Putamen (tissue), 1 donor: ENCODE measurements at places on chromosomes 4 and X.

DNA sequence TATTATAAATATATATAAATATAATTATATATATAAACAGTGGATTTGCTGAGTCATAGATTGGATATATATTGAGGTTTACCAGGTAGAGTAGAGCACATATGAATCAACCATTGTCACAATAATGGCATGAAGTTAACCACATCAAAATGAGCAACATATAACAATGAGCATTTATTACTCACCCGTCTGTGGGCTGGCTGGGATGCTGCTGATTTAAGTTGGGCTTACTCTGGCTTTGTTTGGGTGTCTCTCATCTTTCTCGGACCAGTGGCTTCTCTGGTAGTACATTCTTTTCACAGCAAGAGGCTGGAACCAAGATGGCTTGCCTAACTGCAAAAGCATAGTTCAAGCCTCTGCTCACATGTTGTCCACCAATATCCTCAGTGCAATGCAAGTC is 111.7 kb upstream of the TAPT1 start:
- no peak for DNase-seq

DNA sequence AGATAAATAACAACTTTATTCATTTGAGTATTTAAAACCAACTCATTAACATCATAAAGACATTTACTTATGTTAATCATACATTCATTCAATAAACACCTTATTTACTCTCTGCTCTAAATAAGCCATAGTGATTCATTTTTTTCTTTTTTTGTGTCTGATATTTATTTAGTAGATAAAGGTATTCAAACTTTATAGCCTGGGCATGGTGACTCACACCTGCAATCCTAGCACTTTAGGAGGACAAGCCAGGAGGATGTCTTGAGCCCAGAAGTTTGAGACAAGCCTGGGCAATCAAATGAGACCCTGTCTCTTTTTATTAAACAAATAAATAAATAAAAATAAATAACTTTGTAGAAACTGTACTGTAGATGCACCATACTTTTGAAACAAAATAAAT is 771.3 kb upstream of the PCDH7 start:
- DNase-seq, result no peak

- no peak for DNase-seq
Measured at GRCh38 chr4:167339781-167340180, 105.5 kb upstream of the SPOCK3 start.

- DNase-seq, result peak; percentile 12
Measured at GRCh38 chrX:51641421-51642021, 22.8 kb upstream of the CENPVL3 start.

DNA sequence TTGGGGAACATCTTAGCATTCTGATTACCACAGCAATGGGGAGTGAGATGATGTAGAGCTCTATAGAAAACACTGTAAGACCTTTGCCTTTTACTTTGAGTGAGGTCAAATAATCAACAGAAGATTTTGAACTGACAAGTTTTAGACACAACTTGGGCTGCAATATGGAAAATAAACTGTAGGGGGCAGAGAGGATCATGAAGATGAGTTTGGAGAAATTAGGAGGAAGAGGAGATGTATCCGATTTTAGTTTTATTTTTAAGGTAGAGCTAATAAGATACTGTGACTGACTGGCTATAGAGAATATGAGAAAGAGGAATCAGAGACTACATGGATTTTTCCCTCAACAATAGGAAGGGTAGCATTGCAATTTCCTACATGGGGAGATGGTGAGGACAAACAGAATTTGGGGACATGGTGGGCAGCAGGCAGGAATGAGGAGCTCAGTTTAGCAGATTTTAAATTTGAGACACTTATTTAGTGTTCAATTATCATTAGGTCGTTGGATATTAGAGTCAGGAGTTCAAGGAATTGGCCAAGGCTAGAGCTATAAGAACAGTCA is 563.1 kb downstream of the INPP4B start:
- no peak for DNase-seq

GRCh38 chr4:177239477-177239876 is 70.2 kb upstream of the NEIL3 start:
- DNase-seq, result no peak

DNA sequence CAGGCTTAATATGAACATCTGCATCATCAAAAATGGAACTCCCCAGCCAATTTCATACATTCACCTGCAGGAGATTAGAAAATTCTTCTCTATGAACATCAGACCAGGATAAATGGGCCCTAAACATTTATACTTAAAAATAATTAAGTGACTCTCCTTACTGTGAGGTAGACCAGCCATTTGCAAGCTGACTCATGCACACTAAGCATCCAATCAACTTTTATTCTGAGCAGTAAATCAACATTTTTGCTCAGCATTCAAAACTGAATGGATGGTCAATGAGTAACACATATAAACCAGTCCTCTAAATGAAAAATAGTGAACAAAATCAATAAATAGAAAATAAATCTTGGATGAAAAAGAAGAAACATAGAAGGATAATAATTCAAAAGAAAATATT is 19.9 kb upstream of the PCDH10 start:
- DNase-seq, result no peak

DNA sequence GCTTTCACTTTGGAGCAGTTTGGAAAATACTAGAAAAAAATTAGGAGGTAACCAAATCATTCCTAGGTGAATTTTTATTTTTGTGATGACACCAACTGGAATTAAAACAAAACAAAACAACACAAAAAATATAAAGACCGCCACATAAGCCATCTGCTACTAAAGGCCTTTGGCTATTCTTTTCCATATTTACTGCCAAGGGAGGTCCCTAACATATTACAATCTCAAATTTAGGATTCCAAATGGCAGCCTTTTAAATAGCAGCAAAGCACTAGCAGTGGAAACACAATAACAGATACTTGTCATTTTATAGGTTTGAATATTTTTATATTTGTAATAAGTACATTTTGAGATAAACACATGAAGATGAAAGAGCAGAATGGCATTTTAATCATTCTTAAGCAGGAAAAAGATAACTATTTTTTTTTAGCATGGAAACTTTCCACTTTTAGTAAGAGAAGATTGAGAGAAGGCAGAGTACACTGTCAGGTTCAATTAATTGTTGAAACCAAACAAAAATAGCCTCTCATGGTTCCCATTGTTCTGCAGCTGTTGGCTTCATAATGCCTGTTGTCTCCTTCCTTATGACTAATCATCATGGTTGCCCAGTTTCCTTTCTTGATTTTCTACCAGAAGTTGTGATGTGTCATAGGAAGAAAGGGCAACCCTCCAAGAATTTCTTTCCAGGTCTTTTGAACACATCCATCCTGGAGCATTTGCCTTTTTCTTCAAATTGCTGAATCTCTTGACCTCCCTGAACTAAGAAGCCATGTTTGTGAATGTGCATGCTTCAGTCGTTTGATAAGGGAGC is 219.0 kb upstream of the EMCN start:
- no peak for DNase-seq

DNA sequence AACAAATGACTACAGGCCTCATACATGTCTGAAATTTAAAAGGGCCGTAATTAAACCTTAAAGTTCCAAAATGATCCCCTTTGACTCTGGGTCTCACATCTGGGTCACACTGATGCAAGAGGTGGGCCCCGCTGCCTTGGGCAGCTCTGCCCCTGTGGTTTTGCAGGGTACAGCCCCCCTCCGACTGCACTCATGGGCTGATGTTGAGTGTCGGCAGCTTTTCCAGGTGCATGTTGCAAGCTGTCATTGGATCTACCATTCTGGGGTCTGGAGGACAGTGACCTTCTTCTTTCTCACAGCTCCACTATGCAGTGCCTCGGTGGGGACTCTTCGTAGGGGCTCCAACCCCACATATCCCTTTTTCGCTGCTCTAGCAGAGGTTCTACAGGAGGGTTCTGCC is 1537.9 kb downstream of the PCDH18 start:
- DNase-seq, result no peak

GRCh38 chr4:175453456-175453855 is 358.6 kb downstream of the GPM6A start:
- no peak for DNase-seq

- DNase-seq, result no peak
Measured at GRCh38 chr4:179543771-179544170, 2101.5 kb upstream of the AGA start.

DNA sequence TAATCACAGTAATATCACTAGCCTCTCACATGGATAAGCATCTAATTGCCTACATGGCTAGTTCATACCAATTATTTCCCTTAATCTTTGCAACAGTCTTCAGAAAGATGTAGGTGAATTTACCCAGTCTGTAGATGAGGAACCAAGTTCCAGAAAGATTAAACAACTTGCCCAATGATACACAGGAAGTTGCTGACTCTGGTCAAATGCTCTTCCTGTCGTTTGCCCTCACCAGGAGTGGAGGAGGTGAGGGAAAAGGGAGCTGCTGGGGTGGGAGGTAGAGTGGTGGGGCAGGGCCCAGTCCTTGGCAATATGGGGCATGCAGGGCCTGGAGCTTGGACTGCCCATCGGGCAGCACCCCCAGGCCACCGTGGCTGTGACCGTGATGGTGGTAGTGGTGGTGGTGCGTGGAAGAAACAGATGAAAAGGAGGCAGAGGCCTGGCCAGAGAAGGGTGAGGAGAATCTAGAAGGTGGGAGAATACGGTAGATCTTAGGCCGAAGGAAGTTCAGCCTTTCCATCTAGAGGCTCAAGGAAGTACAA is 2.3 kb upstream of the KDM5C start:
- no peak for DNase-seq

DNA sequence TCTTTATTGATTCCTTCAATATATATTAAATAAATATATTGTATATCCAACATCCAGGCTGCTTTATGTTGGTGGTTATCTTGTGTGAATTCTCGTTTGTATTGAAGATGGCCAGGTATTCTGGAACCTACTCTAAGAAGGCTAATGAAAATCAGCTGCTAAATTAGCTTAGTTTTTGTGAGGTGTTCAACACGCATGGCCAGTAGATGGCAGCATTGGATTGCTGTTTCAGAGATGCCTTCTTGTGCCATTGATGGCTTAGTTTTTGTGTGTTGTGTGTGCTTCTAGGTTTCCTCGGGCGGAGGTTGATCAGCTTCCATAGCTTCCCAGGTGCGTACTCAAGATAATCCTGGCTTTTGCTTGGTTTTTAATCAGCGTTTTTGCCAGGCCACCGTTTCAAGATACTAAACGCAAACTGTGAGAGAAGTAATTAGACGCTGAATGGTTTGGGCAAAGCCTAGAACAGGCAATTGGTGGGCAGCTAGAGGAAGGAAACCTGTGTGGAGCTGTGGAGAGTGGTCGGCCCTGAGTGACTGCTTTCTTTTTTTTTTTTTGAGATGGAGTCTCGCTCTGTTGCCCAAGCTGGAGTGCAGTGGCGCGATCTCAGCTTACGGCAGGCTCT is 15.1 kb downstream of the NOCT start:
- peak; percentile 82 for DNase-seq

DNA sequence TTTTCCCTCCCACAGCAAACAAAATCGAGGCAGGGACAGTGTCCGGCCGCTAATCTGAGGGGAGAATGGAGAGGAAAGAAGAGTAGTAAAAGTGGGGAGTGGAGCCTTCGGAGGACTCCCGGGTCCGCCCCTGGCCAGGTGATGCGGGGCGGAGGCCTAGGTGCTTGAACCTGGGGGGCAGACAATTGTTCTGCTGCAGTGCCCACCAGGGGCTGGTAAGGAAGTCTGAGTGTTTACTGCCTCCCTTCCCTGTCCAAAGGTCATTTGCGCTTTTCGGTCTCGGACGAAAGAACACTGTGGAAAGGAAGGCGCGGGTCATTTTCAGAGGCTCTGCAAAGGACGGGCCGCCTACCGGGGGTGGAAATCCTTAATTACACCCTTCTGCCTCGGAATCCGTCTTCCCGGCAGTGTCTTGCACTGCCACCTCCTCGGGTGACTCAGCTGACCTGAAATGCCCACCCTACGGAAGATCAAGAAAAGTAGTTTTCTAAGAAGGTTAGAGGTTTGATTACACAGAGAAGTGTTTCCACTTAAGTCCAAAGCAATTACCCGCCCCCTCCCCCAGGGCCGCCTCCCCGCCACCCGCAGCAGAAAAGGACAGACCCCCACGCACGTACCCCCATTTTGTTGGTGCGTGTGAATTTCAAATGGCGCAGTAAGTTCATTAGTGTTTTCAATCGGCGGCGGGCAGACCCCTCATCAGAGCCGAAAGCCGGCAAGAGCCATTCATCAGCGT is 99.9 kb upstream of the TENM3 start:
- no peak for DNase-seq

GRCh38 chr4:106614441-106614840 is 245.9 kb upstream of the GIMD1 start:
- no peak for DNase-seq

- DNase-seq, result peak; percentile 7
Measured at GRCh38 chrX:34629572-34629971, 27.5 kb downstream of the TMEM47 start.

GRCh38 chrX:27797575-27797974 is 10.2 kb upstream of the MAGEB10 start:
- DNase-seq, result no peak

DNA sequence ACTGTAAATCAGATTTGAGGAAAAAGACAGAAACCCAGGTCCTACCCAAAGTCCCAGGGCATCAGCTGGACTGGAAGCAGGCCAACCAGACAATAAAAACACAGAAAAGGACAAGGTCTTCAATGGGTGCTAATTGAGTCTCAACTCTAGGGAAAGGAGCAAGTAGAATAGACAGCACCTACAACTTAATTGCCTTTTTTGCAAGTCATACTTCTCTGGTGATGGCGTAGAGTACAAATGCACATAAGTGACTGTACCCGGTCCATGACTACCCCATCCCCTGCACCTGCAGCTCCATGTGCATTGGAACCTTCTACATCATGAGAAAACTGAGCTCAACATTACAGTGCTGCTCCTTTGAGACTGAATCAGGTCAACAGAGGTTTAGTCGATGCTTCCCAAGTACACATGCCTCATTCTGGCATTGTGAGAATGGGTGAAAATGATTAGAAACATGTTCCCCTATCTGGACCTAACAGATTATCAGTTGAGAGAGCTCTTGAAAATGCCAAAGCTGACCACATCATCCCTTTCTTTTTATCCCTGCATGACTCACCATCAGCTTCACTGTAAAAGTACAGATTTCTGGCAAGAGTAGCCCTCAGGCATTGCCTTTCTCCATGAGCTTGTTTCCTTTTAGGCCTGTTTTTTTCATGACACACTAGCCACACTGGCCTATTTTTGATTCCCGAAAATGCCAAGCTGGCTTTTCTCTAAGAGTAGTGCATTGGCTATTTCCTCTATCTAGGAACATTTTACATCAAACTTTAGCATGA is 298.3 kb downstream of the HS3ST1 start:
- peak; percentile 8 for DNase-seq

GRCh38 chrX:153917869-153918268 is 8.2 kb downstream of the ARHGAP4 start:
- DNase-seq, result no peak

GRCh38 chrX:109270580-109271484 is 211.1 kb downstream of the GUCY2F start:
- no peak for DNase-seq

DNA sequence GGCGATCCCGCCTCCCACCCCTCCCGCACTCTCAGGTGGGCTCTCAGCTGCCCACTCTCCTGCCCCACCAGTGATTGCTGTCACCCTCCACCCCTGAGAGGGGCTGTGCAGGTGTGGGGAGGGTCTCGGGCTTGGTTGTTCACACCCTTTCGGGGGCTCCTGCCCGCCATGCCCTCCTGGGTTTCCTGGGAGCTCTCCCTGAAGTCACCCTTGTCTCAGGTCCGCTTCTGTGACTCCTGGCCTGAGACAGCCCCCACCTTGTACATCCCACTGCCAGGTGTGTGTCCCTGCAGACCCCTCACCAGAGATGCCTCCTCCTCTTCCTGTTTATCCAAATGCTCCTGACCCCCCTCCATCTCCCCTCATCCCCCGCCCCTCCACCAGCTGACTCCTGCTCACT is 37.8 kb downstream of the ADRA2C start:
- DNase-seq, result no peak
